ENCODE measurements at places on chromosomes 7 and 10.
A peak's percentile ranks its signal among the peaks of the same experiment; 100 is the strongest.

GRCh38 chr10:68435803-68436202 is 28.7 kb upstream of the RUFY2 start:
- DNase-seq, result no peak

DNA sequence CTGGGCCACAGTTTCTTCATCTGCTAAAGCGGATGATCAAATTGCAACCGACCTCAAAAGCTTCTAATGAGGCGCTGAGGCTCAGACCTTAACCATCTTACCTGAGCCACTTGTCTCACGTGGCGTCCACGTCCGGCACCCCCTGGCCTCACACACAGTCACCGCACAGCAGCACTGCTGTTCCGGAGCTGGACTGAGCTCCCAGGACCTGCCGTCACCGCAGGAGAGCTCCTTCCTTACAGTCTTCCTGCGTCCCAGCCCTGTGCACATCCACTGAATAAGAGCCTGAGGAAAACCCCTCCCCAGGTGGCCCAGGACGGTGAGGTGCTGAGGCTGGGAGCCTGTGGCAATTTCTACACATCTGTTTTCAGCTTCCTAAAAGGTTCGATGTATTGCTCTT is 35.7 kb downstream of the TNS3 start:
- no peak for DNase-seq

DNA sequence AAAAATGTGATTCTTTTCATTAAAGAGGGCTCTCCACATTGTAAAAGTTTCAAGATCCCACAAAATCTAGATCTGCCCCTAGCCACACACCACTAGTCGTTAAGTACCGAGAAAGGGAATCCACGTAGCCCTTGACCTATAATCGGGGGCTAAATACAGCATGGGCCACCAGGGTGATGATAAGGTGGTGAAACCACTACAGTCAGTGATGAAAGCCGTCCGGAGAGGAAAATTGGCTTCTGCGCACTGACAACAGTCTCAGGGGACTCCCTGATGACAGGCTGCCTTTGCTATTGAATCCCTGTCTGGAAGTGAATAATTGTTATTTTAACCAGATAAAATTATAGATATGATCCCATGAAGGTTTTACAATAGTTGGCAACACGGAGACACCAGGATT is 4.6 kb downstream of the TECTB start:
- no peak for DNase-seq

GRCh38 chr7:129317450-129317849 is 92.6 kb downstream of the AHCYL2 start:
- no peak for DNase-seq

DNA sequence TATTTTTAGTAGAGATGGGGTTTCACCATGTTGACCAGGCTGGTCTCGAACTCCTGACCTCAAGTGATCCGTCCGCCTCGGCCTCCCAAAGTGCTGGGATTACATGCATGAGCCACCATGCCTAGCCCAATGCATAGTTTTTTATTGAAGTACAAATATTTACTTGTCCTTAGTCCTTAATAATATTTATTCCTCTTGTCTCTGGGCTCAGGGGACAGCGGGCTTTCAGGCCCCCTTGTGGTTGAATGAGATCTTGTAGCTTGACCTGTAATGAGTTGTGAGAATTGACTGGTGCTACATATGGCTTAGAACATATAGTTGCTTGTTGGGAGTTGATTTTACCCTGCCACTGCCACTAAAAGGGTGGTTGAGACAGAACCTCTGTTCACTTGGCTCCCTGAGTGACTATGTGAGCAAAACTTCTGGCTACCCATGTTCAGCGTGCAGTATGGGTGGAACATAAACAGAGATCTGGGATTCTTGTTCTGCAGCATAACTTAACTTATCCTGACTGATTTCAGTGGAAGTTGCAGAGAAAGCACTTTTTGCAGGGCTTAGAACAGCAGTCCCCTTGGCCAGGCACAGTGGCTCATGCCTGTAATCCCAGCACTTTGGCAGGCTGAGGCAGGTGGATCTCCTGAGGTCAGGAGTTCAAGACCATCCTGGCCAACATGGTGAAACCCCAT is 14.9 kb downstream of the CCL26 start:
- peak; percentile 34 for DNase-seq

GRCh38 chr10:131000743-131001142 is 310.8 kb downstream of the TCERG1L start:
- no peak for DNase-seq

DNA sequence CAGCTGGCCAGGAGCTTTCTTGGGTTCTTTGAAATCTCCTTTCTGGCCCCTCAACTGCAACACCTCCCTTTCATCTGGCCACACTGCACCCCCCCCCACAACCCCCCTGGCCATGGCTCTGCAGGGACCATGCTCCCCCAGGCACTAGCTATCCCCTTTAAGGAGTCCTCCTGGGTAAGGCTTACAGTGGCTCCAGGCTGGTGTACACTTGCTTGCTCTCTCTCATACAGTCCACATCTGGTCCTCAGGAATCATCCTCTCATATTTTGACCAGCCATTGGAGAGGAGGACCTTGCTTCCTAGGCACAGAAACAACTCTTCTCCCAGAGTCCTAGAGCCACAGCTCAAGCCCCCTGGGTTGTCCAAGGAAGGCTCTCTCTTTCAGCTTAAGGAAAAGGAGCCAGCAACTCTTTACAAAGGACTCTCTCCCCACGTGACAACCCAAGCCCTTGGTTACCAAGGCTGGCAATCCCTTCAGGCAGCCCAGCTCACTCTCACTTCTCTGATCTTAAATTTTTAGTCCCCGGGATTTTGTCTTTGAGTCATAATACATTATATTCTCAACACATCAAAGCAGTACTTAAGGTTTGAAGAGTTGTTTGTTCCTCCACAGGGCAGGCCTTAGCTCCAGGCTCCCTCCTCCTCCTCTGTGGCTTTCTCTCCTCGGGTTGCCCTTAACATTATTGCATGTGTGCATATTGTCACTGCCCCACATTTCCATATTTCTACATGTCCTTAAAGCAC is 9.9 kb downstream of the GARIN1A start:
- DNase-seq, result no peak

DNA sequence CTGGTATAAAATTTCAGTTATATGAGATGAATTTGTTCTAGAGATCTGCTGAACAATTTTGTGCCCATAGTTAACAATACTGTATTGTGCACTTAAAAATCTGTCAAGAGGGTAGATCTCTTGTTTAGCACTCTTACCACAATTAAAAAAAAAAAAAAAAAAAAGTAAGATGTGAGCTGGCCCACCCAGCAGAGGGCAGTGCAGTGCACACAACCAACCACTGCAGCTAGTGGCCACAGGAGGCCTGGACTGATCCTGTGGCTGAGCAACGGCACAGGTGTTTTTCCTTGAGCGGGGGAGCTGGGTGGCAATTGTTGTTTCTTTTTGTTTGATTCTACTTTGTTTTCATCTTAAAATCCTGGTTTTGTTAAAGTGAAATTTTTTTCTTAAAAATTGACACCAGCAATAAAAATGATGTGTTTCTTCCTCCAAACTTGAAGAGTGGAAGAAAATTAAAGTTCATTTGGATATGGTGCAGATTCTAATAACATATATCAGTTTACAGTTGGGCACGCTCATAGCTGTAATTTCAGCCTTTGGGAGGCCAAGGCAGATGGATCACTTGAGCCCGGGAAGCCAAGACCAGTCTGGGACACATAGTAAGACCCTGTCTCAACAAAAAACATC is 171.1 kb upstream of the TBX20 start:
- DNase-seq, result peak; percentile 74

GRCh38 chr10:373015-373414 is 237.8 kb downstream of the ZMYND11 start:
- no peak for DNase-seq
